ENCODE measurements at places on chromosomes 5 and 9.

GRCh38 chr9:2354856-2355696, 266.5 kb upstream of the VLDLR start:
- no peak for DNase-seq

GRCh38 chr5:61974680-61975079, 331.3 kb upstream of the KIF2A start:
- no peak for DNase-seq

DNA sequence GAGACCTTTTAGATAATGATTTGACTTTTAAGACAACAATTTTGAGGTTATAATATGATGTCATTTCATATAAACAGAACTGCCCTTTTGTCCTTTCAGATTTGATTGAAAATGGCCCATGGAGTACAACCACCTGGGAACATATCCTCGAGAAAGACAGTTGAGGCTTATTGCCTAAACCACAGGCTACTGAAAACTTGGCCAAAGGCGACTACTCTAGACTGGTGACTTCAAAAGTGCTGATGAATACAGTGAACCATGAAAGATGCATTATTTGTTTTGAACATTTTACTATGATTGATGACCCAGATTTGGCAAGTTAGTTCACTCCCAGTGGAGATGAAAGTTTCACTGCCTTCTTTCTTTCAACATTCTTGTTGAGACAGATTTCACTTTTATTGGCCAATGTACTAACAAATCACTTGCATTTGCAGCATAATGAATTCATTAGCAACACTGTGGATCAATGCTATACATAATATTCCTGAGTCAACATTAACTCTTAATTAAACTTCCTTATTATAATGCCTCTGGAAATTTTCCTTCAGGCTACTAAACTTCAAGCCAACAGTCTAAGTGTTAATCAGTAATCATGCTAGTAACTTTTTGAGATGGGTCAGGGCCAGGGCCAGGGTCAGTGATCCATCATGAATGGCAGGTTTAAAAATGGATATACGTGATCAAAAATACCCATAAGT, 480.3 kb downstream of the RAB3C start:
- no peak for DNase-seq

- no peak for DNase-seq
Measured at GRCh38 chr5:1983401-1983800, 100.7 kb upstream of the IRX4 start.
